ENCODE measurements at places on chromosomes 6 and 20. TPM values are rescaled to one million over a fixed set of nuclear protein-coding genes. Genes with fewer than 3 reads are reported as not detected.

Gene UNC5CL
- 1.0 TPM for total RNA-seq

Gene IL17A
- total RNA-seq = not detected

Gene LGSN
- total RNA-seq = not detected

Gene BPIFB2
- not detected for total RNA-seq

Gene SLC32A1
- not detected for total RNA-seq

Gene NRSN1
- total RNA-seq = not detected

Gene SDC4
- 100 TPM for total RNA-seq

GRCh38 chr20:21136015-21136732, 10.3 kb downstream of the KIZ start:
- DNase-seq = no peak

DNA sequence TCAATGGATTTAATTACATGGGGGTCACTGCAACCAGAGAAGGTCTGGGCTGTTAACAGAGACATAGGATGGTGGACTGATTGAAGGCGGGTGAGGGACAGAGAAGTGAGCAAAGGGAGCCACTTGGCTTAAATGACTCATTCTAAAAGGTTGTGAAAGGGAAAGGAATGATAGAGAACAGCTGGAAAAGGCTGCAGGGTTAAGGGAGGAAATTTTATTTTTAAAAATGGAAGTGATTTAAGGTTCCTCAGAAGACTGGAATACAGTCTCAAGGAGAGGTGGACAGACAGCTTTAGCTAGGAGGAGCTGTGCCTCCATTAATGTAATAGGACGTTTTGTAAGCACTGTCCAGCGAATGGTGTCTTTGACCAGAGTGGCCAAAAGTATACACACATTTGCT, 46.7 kb downstream of the RGS17 start:
- no peak for DNase-seq

GRCh38 chr6:161418463-161418945, 144.6 kb upstream of the AGPAT4 start:
- no peak for DNase-seq

DNA sequence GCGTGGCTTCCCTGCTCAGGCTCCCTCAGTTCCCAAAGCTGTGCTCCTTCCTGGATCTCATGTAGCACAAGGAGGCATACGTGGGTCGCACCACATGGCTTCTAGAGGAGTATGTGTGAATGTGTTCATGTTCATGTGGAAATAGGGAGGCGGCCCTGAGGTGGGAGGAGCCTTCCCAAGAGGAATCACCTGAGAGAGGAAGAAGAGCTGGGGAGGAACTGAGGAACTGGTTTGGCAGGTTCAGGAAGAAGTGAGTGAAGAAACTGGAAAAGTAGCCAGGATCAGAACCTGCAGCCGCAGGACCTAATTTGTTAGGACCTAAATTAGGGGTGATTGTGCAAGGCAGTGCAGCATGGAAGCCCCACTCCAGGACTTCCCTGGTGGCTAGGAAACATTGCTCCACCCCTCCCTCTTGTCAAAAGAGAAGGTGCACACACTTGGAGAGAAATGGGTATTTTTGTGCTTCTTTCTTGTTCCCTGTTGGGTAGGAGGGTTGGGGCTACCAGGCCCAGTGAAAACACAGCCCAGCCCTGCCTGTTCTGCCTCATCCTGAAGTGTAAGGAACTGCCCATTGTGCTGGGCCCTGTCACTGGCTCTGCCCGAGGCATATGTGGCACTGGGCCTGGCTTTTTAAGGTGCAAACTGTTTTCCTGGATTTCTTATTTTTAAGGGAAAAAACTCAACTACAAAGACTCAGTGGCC, 20.7 kb downstream of the SYNJ2 start:
- DNase-seq = peak; percentile 51

DNA sequence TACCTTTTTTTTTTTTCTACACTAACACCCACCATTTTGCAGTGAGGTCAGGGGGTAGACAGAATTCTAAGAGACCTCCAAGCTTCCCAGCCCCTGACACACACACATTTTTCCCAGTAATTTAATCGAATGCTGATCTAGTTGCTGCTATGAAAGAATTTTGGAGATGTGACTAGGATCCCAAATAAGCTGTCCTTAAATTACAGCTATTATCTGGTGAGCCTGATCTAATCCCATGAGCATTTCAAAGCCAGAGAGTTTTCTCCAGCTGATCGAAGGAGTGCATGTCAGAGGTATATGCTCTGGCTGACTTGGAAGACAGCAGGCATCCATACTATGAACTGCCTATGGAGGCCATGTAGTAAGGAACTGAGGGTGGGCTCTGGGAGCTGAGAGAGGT, 503.8 kb upstream of the MARCKS start:
- no peak for DNase-seq

GRCh38 chr20:3798908-3799248, 2.8 kb downstream of the CDC25B start:
- no peak for DNase-seq

GRCh38 chr6:89862698-89863097, 31.6 kb upstream of the GJA10 start:
- no peak for DNase-seq

- DNase-seq = no peak
Measured at GRCh38 chr20:56805966-56806365, 176.9 kb downstream of the TFAP2C start.

- no peak for DNase-seq
Measured at GRCh38 chr20:49591217-49591865, 23.4 kb upstream of the PTGIS start.

- DNase-seq = no peak
Measured at GRCh38 chr6:41028561-41029412, 10.2 kb downstream of the UNC5CL start.

- no peak for DNase-seq
Measured at GRCh38 chr20:23928353-23928752, 48.8 kb upstream of the CST5 start.

DNA sequence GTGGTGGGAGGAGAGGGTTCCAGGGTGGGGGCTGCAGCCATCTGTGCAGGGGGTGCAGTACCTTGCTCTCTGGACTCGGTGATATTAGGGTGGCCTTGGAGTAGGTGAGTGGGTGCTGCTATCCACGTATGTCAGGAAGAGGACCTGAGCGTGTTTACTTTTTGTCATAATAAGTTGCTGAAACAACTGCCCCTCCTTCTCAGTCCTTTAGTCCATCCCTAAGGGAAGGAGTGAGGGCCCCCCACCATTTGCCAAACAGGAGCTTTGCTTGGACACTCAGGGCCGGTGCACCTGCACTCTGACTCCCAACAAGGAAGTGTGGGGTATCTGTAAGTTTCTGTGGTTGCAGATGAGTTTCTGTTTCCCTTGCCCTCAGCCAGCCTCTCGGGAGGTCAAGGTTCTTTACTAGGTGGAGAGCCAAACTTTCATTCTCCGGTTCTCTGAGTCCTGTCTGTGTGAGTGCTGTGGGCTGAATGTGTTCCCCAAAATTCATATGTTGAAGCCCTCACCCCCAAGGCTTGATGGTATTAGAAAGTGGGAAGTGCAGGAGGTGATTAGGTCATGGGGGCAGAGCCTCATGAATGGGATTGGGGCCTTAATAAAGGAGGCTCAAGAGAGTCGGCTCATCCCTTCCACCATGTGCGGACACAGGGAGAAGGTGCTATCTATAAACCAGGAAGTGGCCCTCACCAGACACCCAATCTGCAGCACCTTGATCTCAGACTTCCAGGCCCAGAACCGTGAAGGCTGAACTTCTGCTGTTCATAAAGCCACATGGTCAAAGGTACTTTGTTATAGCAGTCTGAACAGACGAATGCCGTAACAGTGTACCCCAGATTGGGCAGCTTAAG, 19.6 kb upstream of the CCR6 start:
- no peak for DNase-seq

DNA sequence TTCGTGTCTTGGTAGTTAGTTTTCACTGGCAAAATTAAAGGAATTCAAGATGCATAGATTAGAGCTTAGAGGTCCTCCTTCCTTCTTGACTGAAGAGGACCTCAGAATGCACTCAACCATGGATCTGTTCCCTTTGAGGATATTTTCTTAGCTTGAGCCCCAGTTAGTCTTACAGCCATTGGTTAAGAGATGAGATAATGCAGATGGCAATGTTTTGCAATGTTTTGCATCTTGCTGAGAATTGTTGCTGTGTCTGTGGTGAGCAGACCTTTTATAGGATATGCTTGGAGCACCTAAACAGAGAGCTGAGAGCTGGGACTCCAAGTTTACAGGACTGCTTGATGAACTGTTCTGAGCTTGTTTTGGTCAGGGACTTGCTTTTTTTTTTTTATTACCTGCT, 107.5 kb downstream of the TMEM170B start:
- DNase-seq = no peak

Measured in cardiac septum (tissue), 1 donor.